ENCODE measurements at places on chromosomes 2 and 18.

DNA sequence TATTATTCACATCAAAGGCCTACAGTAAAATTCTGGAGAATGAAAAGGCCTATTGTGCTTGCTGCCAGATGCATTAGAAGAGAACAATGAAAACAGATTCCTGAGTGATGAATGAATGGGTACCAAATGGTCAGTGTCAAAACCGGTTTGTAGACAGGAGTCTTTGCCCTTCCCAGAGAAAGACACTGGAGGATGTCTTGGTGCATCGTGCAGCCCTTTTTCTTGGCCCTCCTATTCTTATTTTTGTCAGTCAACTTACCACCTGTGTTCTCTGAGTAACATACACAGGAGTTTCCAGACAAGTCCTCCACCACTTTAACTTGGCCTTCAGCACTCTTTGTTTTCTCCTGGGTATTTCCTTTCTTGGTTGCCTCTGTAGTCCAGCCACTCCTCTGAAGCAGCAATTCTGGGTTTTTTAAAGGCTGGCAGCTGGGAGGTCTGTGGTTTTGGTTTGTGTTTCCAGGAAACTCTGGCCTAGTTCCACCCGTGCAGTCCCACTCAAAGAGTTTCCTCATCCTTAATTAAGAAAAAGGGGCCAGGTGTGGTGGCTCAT, 29.4 kb downstream of the PSTPIP2 start:
- DNase-seq = no peak

DNA sequence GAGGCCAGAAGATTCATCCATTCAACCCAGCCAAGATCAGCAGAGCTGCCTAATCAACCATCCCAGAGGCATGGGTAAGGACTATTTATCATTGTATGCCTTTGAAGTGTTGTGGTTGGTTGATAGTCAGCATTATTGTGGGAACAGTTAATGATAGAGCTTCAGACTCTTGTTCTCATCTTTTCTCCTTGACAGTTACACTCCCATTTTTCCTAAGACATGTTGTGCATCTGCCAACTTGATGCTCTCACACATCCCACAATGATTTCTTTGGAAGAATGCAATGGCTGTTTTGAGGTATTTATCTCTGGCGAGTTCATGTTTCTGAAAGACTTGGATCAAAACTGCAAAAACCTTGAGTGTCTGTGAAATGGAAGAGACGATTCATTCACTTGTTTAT, 55.4 kb downstream of the FASTKD2 start:
- no peak for DNase-seq

DNA sequence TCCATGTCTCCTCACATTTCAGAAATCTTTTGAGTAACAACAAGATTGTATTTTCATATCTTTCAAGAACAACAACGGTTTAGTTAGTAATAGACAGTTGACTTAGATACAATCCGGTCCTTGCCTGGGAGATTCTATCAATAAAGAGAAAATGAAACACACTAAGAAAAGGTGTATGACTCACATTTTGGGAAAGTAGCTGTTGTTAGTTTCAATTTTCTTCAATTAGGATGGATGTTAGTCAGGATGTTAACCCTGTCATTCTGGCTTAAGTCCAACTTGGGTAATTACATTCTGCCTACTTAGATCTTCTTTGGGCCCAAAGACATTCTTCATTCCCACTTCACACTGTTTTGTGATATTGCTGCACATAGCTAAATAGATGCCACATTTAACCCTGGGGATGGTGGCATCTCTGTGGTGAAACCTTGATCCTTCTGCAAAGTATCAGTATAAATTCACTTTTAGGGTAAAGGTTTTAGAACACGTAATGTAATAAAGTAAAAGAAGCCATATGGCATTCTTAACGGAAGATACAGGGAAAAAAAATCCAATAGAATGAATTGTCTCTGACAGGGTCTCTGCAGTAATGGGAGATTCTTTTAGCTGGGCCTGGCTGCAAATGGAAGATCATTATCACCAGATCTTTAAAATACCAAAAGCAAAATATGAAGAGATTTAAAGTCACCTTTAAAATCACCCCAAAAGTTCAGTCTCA, 365.5 kb downstream of the FIGN start:
- no peak for DNase-seq

DNA sequence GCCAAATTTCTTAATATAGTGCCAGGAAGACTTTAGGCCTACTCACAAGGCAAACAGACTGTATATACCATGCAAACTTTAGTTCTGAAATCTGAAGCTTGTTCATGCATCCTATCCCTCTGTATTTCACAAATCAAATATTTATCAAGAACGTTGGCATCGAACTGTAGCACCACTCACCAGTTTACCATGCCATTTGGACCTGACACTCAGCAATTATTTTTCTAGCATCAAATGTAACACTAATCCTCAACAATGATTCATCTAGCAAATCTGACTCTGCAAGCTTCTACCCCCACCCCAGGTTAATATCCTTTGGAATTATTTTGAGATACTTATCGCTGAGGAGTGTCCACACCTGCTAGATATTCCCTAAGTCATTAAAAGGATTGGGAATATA, 1506.6 kb downstream of the LRP1B start:
- no peak for DNase-seq

GRCh38 chr18:3089579-3089978, 76.6 kb upstream of the LPIN2 start:
- no peak for DNase-seq
